ENCODE measurements at places on chromosomes 7 and 10. TPM values are rescaled to one million over a fixed set of nuclear protein-coding genes. Genes with fewer than 3 reads are reported as not detected.
A peak's percentile ranks its signal among the peaks of the same experiment; 100 is the strongest.

DNA sequence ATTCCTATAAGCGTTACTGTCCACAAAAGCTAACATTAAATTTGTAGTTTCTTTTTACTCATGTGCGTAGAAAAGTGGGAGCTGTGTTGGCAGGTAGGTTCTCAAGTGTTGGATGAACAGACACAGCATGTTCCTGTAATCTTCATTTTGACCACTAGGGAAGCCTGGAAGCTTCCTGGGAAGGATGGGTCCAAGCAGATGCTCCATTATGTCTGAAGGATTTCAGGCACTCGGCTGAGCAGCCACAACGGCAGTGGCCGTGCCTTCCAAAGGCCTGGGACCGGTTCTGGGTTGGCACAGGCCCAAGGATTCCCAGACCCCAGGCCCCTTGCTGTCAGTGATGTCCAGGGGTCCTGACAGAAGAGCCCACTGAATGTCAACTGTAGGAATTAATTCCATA is 386.3 kb downstream of the TNS3 start:
- DNase-seq = peak; percentile 14

DNA sequence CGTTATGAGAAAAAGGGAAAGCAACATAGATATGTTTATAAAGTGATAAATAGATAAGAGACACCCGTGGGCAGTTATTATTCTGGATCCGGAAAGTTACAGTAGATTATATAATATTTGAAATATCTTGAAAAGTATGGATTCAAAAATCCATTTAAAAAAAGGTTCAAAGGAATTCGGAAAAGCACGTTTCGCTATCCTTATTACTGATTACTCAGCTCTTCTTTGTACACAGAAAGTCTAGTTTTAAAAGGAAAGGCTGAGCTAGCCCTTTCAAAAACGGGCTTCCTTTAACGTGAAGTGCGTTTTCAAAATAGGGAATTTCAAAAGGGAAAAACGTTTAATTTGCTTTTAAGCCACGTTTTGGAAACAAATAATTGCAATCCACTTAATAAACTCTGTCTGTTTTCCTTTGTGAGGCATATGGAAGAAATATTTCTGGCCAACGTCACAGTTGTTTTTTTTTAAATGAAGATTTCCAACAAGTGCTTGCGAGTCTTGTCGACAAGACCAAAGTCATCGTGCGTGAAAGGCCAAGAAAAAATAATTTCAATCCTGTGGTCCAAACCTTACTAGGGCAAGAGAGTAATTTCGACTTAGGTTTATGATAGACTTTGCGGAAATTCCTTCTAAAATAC is 2.2 kb upstream of the SKIDA1 start:
- no peak for DNase-seq

- DNase-seq = no peak
These were observed 23.1 kb upstream of the XRCC2 start for GRCh38 chr7:152699079-152699478.

- DNase-seq = no peak
These were observed 20.7 kb downstream of the SLC16A9 start for GRCh38 chr10:59688921-59689351.

DNA sequence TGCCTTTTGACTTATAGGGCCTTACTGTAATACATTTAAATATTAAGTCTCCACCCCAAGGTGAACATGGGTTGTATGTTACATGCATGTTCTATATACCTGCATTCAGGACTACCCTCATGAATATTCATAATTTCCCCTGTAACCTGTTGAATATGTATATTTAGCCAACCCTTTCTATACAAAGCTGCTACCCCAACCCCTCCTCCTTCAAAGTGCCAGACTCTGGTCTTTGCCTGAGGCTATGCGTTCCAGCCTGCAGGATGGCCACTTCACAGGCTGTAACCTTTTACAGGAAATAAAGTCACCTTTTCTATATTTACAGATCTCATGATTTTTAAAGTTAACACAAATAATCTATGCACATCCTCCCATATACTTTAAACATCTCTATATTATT is 10.1 kb upstream of the UNC5B start:
- DNase-seq = no peak

GRCh38 chr7:134789967-134790685 is 10.7 kb downstream of the CALD1 start:
- no peak for DNase-seq

DNA sequence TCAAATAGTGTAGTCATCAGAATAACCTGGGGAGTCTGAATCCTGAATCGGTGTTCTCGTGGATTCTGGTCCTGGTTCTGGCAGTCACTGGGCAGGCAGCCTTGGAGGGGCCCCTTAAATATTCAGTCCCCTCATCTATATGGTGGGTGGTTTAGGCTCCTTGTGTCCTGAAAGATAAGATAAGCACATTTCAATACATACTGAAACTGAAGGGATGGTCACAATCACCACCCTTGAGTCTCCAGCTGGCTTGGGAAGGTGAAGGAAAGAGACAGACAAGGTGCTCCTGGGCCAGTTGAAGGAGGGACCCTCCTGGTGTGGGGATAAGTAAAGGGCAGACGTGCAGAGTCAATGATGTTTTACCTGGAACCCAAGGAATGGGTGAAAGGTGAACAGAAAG is 146.7 kb downstream of the CXCL12 start:
- no peak for DNase-seq

GRCh38 chr10:35459449-35459847 is 123.1 kb downstream of the CCNY start:
- DNase-seq = no peak

DNA sequence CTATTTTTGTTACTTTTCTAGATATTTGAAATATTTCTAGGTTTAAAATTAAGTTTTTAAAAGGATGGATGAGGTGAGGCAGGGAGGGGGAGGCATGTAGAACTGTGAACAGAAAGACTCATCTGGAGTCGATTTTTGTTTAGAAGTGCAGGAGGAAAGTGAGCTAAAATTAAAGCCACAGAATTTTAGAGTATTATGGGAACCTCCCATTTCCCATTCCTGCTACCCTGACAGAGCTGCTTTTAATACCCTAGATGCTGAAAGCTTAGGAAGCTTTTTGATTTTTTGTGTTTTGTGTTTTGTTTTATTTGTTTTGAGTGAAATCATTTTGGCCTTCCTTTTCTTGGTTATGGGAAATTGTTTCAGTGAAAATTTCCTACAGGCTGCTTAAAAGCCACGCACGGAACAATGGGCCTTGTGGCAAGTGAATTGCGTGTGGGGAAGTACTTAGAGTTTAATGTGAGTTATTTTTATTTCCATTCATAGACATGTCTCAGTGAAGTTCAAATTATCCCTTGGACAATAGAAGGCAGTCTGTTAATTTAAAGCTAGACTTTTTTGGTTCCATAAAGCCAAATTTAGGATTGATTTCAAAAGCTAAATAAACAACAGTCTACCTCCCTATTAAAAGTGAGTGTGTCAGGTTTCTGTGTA is 102.0 kb upstream of the HDAC9 start:
- DNase-seq = no peak

DNA sequence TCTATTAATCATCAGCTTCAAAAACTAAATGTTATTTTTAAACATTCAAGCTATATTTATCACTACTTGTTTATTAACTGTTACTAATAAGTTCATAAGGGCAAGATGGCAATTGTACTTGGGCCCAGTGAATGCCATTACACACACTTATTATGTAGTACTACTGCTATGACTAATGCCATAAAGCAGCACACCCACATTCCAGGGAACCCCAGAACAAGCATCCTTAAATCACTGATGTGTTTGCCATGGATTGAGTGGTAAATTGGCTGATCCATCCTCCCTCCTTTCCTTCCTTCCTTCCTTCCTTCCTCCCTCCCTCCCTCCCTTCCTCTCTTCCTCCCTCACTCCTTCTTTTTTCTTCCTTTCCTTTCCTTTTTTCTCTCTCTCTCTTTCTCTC is 37.4 kb upstream of the RSU1 start:
- no peak for DNase-seq

DNA sequence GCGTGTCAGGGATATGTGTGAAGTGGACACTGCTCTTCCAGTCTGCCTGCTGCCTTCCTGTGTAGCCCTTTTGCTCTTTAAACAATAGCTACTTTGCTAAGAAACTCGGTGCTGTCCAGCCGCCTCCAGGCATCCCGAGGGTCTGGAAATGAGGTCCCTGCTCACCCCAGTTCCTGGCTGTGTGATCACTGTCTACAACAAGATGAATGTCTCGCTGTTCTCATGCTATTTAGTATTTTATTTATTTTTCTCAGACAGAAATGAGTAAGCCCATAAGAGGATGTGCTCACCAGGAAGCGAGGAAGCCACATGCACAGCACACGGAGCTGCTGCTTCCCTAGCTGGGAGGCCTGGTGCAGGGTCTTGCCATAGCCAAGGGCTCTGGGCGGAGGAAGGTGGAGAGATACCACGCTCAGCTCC is 167.0 kb upstream of the PITRM1 start:
- DNase-seq = peak; percentile 8

DNA sequence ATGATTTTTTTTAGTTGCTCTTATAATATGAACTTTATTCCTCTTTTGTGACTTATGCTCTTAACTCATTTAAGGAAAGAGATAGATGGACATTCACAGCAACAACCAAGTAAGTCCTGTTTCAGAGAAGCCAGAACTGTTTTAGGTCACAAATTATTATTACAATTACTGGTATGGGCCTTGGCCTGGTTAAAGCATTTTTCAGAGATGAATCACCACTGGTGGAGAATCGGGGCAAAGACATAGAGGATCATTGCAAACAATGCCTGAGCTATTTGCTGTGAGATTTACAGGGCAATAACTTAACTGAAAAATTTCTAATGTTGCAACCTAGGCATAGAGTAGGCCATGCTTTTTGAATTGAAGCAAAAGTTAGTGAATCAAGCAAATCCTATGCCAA is 138.0 kb upstream of the YAE1 start:
- DNase-seq = no peak

DNA sequence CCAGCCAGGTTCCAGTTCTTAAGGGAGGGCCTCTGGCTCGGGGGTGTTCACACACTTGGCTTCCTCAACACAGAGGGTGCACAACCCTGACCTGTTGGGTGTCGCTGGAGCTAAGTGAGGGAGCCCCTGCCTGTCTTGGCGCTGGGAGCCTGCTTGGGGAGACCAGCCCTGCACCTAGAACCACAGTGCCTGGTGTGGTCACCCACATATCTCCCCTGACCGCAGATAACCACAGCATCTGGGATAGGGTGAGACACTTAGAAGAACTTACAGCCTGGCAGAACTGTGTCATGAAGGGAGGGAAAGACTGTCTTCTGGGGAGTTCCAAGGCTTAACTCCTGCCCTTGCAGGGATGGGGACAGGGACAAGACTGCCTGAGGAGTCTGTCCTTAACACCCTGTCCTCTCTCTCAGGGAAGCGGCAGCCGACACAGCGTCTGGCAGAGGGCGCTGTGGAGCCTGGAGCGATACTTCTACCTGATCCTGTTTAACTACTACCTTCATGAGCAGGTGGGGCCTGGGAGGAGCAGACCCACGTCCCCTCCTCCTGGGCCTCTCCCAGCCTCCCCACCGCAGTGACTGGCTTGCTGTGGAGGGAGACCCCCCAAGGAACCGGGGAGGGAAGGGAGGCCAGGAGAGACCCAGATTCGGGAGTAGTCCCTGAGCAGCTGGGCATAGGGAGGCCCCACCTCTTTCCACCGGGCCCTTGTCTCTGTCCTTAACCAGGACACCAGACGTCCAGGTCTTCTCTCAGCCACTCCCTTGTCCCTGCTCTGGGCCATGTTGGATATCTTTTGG is 59.0 kb downstream of the PALD1 start:
- DNase-seq = peak; percentile 55

- DNase-seq = no peak
These were observed 26.4 kb upstream of the ADO start for GRCh38 chr10:62778125-62778524.

DNA sequence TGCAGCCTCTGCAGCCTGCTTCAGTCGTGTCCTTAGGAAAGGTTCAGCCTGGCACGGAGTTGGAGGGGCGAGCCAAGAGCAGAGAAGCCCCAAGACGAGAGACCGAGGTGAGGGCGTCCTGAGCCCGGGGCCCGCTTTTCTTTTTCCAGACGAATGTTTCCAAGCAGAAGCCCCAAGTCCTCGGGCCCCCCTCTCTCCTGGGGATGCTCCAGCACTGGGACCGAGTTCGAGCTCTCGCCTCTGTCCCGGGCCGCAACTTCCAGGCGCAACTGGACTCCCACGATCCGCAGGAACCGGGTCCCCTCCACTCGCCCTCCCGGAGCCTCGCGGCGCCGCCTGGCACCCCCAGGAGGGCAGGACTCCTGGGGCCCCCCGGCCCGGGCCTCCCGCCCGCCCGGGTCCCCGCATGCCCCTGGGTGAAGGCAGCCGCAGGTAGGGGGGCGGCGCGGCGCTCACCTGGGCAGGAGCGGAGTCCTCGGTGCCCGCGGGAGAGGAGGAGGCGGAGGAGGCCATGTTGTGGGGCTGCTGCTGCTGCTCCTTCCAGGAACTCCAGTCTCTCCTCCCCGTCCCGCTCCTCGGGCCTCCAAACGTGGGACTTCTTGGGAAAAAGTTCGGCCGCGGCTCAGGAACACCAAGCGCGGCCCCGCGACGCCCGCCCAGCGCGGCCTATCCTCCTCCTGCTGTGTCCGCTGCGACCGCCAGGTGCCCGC is 45.3 kb upstream of the CDK1 start:
- DNase-seq = peak; percentile 64

- no peak for DNase-seq
These were observed 39.3 kb downstream of the SPDYE5 start for GRCh38 chr7:75531359-75531821.

The STAG3 gene
- 1.9 TPM for total RNA-seq

The SLC26A5 gene
- total RNA-seq = 3.0 TPM

The HMX2 gene
- not detected for total RNA-seq

The HTR5A gene
- total RNA-seq = 0.08 TPM

The TRIM50 gene
- 0.54 TPM for total RNA-seq

The TLL2 gene
- total RNA-seq = 0.41 TPM

The SPDYE11 gene
- 0.13 TPM for total RNA-seq

The NRP1 gene
- total RNA-seq = 486 TPM

The FOXP2 gene
- 9.1 TPM for total RNA-seq
